Caco-2 (cell line): ENCODE measurements at places on chromosomes 1 and 21. TPM values are rescaled to one million over a fixed set of nuclear protein-coding genes. Genes with fewer than 3 reads are reported as not detected.

GRCh38 chr1:27659497-27660299, 12.3 kb downstream of the IFI6 start:
- H3K4me1 ChIP-seq: peaks cover 10% of the 10 kb centered on the region
- peak overlapping the region; percentile 21 for H3K27ac ChIP-seq
- peak overlapping the region; percentile 44 for H3K4me3 ChIP-seq
- H3K27me3 ChIP-seq: no peaks in the 10 kb centered on the region
- H3K36me3 ChIP-seq: no peaks in the 10 kb centered on the region

GRCh38 chr1:101587741-101588140, 350.9 kb downstream of the S1PR1 start:
- no peaks in the 10 kb centered on the region for H3K4me1 ChIP-seq
- no peak for DNase-seq
- no peaks in the 10 kb centered on the region for H3K36me3 ChIP-seq
- no peak overlapping the region for H3K27ac ChIP-seq
- no peaks in the 10 kb centered on the region for H3K27me3 ChIP-seq

Gene MKNK1
- 22.7 and 30.5 TPM in 2 replicates for total RNA-seq

DNA sequence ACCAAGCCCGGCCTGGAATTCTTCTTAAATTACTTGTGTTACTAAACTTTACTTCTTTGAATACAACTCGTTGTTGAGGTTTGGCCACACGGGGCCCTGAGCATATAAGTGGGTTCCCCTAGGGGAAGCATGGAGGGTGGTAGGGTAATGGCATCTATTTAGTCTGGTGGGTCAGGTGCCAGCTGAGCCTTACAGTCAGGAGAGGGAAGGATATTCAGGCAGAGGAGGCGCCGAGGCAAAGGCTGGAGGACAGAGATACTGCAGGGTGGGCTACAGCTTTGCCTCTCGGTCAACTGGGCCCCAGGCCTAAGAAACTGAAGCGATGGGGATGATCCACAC, 424 bp upstream of the NECAP2 start:
- peak overlapping the region; percentile 78 for H3K4me3 ChIP-seq

Gene BOLA1
- total RNA-seq: 22.7 and 22.9 TPM in 2 replicates

Gene RPTN
- total RNA-seq: not detected in 2 replicates

- no peak overlapping the region for H3K27ac ChIP-seq
- no peaks in the 10 kb centered on the region for H3K36me3 ChIP-seq
- no peaks in the 10 kb centered on the region for H3K27me3 ChIP-seq
- DNase-seq: no peak
- no peak overlapping the region for H3K4me3 ChIP-seq
- H3K4me1 ChIP-seq: no peaks in the 10 kb centered on the region
Measured at GRCh38 chr1:47984175-47984789, 12.9 kb downstream of the TRABD2B start.

Gene ZSWIM5
- 0.49 and 0.54 TPM in 2 replicates for total RNA-seq

DNA sequence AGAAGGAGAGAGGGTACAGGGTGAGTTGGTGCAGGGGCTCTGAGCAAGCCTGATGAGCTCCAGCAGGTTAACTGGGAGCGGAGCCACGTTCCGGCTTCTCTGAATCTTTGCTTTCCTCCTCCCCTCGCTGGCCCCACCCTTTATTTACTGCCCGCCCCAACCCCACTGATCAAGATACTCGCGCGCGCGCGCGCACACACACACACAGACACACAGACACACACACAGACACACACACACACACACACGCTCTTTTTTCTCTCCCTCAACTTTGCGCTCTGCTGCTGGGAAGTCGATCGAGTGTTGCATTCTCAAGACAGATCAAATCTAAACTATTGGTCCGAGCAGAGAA, at the start of gene GRIK1:
TSS of gene GRIK1 (minus strand) at position 73 of the 352 bp plus-strand sequence.
- no peak within 1 kb of the TSS for H3K4me3 ChIP-seq
- DNase-seq: no peak
- no peaks in the 10 kb centered on the region for H3K36me3 ChIP-seq

GRCh38 chr21:38702196-38702595, 103.5 kb upstream of the ETS2 start:
- H3K4me1 ChIP-seq: no peaks in the 10 kb centered on the region
- no peak for DNase-seq

Gene TMEM52
- total RNA-seq: 5.8 and 6.4 TPM in 2 replicates

GRCh38 chr21:41011951-41012366, 156.0 kb upstream of the BACE2 start:
- no peaks in the 10 kb centered on the region for H3K36me3 ChIP-seq
- no peaks in the 10 kb centered on the region for H3K27me3 ChIP-seq
- H3K4me1 ChIP-seq: no peaks in the 10 kb centered on the region
- H3K27ac ChIP-seq: no peak overlapping the region
- no peak for DNase-seq

DNA sequence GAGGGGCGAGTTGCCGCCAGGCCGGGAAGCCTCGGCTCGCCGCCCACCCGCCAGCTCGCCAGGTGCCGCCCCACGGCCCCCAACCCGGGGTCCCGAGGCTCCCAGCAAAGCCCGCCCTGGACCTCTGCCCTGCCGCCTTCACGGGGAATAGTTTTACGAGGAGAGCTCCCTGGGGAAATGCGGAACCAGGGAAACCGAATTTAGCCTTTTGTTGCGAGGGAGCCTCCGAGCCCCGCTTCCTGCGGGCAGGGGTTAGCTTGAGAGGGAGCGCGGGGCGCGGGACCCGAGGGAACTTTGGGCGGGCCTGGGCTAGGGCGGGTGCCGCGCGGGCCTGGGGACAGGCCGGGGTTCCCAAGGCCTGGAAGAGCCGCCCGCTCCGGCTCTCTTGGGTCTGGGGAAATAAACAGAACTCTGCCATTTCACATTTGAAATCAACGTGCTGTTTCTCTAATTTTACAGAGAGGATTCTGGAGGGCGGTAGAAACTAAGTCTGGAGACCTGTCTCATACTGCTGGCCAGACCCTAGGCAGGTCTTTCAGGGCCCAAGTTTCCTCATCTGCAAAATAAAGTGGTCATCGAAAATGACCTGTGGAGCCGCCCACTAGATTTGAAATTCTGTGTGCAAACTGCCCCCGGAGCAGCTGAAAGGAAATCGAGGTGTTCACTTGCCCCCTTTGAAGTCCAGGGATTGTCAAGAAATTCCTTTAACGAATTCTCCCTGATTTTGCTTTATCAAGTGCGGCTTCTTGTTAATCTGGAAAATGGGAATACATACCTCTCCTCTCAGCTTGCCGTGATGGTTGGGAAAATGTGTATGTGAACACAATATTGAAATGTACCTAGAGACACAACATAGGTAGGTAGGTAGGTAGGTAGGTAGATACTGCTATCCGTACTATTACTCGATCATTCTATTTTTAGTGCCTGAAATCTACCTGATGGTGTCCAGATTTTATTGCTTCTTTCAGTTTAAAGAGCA, 749 bp upstream of the GLUL start:
- DNase-seq: no peak
- no peaks in the 10 kb centered on the region for H3K27me3 ChIP-seq
- peak overlapping the region; percentile 95 for H3K4me3 ChIP-seq
- H3K27ac ChIP-seq: peak overlapping the region; percentile 97

GRCh38 chr1:170853302-170853701, 82.0 kb upstream of the MROH9 start:
- no peak overlapping the region for H3K4me3 ChIP-seq
- no peak overlapping the region for H3K27ac ChIP-seq
- DNase-seq: no peak
- H3K27me3 ChIP-seq: no peaks in the 10 kb centered on the region

Gene IRF6
- total RNA-seq: 27.3 and 30.3 TPM in 2 replicates

- no peaks in the 10 kb centered on the region for H3K4me1 ChIP-seq
- no peaks in the 10 kb centered on the region for H3K27me3 ChIP-seq
- DNase-seq: no peak
- no peak overlapping the region for H3K4me3 ChIP-seq
Measured at GRCh38 chr1:81414488-81415015, 386.2 kb upstream of the ADGRL2 start.

Gene AMY1B
- not detected in 2 replicates for total RNA-seq
